ENCODE measurements at places on chromosomes 2 and 18.

DNA sequence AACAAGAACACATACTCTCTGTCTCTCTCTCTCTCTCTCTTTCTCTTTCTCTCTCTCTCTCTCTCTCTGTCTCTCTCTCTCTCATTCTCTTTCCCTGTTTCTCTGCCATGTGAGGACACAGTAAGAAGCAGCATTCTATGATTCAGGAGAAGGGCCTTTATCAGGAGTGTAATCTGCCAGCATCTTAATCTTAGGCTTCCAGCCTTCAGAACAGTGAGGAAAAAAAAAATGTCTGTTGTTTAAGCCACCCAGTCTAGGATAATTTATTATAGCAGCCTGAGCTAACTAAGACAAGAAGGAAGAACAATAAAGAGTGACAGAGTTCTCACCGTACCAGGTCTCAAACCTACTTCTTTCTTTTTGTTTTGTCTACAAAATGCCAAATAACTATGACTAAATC lies 399.4 kb downstream of the SOCS6 start:
- no peak for DNase-seq

- no peak for DNase-seq
These were observed 218.8 kb downstream of the CBLN2 start for GRCh38 chr18:72325307-72325706.

GRCh38 chr2:62050456-62051045 lies 145.1 kb downstream of the COMMD1 start:
- no peak for DNase-seq

GRCh38 chr2:239961662-239962613 lies 63.2 kb downstream of the NDUFA10 start:
- no peak for DNase-seq

- DNase-seq: peak; percentile 50
These were observed 101.9 kb downstream of the GPD2 start for GRCh38 chr2:156538083-156538504.

DNA sequence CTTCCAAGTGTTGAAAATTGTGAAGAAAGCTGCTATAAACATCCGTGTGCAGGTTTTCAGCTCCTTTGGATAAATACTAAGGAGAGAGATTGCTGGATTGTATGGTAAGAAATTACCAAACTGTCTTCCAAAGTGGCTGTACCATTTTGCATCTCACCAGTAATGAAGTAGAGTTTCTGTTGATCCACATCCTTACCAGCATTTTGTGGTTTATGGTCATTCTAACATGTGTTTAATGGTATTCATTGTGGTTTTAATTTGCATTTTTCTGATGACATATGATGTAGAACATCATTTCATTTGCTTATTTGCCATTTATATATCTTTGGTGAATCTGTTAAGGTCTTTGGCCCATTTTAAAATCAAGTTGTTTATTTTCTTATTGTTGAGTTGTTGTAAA lies 260.7 kb downstream of the SPAG16 start:
- no peak for DNase-seq

GRCh38 chr2:12271589-12271984 lies 445.1 kb upstream of the TRIB2 start:
- no peak for DNase-seq

DNA sequence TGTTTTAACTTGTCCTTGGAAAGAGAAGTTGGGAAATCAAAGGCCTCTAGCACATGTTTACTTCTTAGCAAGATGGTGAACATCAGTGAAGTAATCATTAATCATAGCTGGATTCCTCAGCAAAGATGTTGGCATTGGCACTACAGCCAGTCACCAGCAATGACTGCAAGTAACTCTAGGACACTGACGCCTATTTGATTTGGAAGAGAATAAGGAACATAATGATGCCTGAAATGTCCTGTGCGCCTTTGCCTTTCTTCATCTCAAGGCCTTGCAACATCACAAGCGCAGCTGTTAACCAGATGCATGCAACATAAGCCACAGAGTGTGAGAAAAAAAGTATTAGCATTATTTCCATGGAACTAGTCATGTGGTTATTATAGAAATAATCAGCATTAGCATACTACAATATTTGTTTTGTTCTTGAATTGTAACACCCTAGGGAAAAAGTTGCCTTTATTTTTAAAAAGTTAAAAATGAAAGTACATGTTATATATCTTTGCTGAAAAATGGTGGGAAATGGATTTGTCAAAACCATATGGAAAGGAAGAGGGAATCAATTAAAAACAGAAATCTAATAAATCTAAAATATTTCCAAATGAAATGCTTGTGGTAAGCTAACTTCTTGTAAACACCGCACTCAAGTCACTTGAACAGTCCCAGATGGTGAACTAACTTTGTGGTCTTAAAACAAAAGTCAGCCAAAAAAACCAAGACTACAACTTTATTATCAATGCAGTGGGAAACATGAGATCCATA lies 55.6 kb downstream of the THADA start:
- peak; percentile 77 for DNase-seq

GRCh38 chr2:1371082-1371481 lies 42.2 kb upstream of the TPO start:
- DNase-seq: no peak

- peak; percentile 43 for DNase-seq
These were observed 1.5 kb downstream of the TTC32 start for GRCh38 chr2:19899985-19900930.

GRCh38 chr2:236656166-236656565 lies 86.5 kb downstream of the ACKR3 start:
- DNase-seq: no peak

DNA sequence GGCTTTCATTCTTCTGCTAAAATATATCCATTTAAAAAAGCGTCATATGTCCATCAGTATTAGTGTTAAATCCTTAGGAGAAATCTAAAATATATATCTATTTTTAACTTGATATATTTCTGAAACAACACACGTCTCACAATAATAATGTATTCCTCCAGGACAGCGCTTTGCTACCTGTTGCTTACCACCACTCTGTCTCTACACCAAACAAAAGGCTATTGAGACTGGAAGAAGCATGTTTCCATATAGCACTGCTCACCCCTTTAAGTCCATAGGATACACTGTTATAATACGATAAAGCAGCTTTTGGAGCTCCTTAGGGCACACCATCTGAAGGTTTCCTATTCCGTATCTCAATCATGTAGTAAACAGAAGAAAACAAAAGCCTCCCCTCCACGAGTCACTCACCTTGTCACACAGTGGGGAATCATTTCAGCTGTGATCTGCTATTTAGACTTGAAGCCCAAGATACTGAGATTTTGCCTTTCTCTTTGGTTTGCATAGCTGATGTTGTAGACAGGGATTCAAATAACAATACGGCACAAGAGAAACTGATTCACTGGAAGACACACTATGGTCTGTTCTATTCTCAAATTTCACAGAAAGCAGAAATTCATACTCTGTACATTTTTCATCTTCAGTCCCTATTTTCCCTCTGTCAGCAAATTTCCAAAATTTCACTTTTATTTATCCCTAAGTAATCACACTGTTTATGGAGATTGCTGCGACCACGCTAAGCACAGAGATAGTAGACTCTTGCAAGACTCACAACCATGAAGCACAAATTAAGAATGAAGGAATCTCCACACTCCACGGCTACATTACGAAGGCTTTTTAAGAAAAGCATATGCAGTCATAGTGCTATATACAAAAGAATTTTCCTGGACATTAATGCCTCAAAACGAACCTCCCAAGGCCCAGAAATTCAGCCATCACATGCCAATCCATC lies 187.1 kb downstream of the TCF4 start:
- DNase-seq: no peak
